AG10803 (cell line): ENCODE measurements at places on chromosomes 6 and 20.

- DNase-seq: no peak
These were observed 321.5 kb upstream of the JARID2 start for GRCh38 chr6:14924126-14925024.

DNA sequence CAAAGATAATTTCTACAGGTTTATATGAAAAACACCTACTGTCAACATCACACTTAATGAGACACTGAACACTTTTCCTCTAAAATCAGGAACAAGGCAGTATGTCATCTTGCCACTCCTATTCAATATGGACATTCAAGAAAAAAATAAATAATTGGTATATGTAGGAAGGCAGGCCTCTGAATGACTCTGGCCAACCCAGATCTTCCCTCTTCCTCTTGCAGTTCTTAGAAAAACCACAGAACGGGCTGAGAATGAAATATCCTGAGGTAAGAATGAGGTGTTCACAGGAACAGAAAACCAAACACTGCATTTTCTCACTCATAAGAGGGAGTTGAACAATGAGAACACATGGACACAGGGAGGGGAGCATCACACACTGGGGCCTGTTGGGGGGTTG lies 1207.2 kb upstream of the CITED2 start:
- DNase-seq: no peak

GRCh38 chr6:69069881-69070280 lies 434.8 kb downstream of the ADGRB3 start:
- DNase-seq: no peak

DNA sequence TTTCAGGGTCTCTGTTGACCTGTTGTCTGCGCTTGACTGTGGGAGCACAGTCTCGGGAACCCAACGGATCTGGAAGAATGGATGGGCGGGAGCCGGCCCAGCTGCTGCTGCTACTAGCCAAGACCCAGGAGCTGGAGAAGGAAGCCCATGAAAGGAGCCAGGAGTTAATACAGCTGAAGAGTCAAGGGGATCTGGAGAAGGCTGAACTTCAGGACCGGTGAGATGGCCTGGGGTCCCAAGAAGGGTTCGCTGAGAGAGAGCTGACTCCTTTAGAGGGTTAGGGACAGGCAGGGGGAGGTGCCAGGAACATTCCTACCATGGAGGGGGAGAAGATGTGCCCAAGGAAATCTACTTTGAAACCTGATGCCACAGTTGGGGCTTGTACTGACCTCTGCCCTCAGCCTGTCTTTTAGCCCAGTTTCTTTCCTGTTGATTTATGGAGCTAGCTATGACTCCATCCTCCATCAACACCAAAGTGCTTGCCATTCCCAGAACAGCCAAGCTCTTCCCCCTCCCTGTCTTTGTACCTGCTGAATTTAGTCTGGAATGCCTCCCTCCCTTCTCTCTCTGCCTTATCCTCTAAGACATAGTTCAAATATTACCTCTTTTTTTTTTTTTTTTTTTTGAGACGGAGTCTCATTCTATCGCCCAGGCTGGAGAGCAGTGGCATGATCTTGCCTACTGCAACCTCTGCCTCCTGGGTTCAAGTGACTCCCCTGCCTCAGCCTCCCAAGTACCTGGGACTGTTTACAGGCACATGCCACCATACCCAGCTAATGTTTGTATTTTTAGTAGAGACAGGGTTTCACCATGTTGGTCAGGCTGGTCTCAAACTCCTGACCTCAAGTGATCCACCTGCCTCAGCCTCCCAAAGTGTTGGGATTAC lies 12.2 kb downstream of the CEP250 start:
- DNase-seq: peak; percentile 36
